A673 (cell line): ENCODE measurements at places on chromosomes 3 and 15. TPM values are rescaled to one million over a fixed set of nuclear protein-coding genes. Genes with fewer than 3 reads are reported as not detected.

Gene SLC4A7
- total RNA-seq: 22.6 and 26.2 TPM in 2 replicates

DNA sequence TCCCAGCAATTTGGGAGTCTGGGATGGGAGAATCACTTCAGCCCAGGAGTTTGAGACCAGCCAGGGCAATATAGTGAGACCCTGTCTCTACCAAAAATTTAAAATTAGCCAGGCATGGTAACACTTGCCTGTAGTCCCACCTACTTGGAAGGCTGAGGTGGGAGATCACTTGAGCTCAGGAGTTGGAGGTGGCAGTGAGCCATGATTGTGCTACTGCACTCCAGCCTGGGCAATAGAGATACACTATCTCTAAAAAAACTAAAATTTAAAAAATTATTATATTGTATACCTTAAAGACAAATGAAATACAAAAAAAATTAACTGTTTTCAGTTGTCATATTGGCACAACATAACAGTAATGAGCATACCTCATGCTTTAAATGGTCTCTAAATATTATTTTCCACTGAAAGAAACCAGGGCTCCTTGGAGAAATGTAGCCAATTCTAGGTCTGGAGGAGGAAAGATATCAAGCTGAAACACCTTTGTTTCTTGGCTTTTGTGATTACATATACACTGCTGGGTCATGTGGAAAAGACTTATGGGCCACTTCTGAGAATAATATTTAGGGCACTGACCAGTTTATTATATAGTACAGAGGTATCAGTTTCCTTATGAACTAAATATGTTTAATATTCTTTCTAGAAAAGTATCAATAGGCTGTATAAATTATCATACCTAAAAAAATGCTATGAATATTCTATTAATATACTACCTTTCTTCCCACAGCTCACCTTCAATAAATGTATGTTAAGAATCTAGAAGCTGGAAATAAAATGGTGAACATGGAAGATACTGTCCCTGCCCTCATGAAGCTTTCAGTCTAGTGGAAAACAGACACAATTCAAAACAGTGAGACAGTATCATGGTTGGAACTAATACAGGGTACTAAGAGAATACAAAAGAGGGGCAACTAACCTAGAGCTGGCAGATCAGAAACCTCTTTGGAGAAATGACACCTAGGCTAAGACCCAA, 119.5 kb downstream of the TMCC1 start:
- no peaks in the 10 kb centered on the region for H3K27me3 ChIP-seq
- no peak for DNase-seq
- H3K36me3 ChIP-seq: no peaks in the 10 kb centered on the region
- H3K4me1 ChIP-seq: no peaks in the 10 kb centered on the region

Gene ENTPD3
- total RNA-seq: 0.54 and 1.3 TPM in 2 replicates

- no peak overlapping the region for H3K27ac ChIP-seq
- H3K4me1 ChIP-seq: no peaks in the 10 kb centered on the region
- H3K4me3 ChIP-seq: no peak overlapping the region
- H3K27me3 ChIP-seq: no peaks in the 10 kb centered on the region
- DNase-seq: no peak
These were observed 415.3 kb upstream of the ALCAM start for GRCh38 chr3:104951426-104951825.

DNA sequence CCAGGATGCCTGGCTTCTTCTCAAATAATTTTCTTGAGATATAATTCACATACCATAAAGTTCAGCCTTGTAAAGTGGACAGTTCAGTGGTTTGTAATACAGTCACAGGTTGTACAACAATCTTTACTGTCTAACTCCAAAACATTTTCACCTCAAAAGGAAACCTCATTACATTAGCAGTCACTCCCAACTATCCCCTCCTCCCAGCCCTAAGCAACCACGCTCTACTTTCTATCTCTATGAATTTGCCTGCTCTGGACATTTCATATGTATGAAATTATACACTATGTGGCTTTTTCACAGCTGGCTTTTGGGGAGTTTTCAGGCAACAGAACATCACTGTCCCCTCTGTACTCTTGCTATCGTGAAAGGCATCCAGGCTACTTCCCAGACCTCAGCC, 17.5 kb downstream of the TGM5 start:
- no peak for DNase-seq
- H3K27me3 ChIP-seq: no peaks in the 10 kb centered on the region
- no peak overlapping the region for H3K27ac ChIP-seq
- peaks cover 8% of the 10 kb centered on the region for H3K4me1 ChIP-seq
- no peak overlapping the region for H3K4me3 ChIP-seq
- no peaks in the 10 kb centered on the region for H3K36me3 ChIP-seq

- no peaks in the 10 kb centered on the region for H3K4me1 ChIP-seq
- no peak overlapping the region for H3K4me3 ChIP-seq
- DNase-seq: no peak
- no peak overlapping the region for H3K27ac ChIP-seq
These were observed 41.3 kb upstream of the TCAIM start for GRCh38 chr3:44297255-44297654.

- no peaks in the 10 kb centered on the region for H3K27me3 ChIP-seq
- no peaks in the 10 kb centered on the region for H3K4me1 ChIP-seq
- no peaks in the 10 kb centered on the region for H3K36me3 ChIP-seq
These were observed 26.1 kb upstream of the GFM1 start for GRCh38 chr3:158617982-158618875.

GRCh38 chr3:116093374-116093773, 351.9 kb downstream of the LSAMP start:
- no peak overlapping the region for H3K27ac ChIP-seq
- DNase-seq: no peak
- no peaks in the 10 kb centered on the region for H3K4me1 ChIP-seq
- no peaks in the 10 kb centered on the region for H3K27me3 ChIP-seq

GRCh38 chr3:142035308-142035922, 113.9 kb downstream of the TFDP2 start:
- no peaks in the 10 kb centered on the region for H3K36me3 ChIP-seq
- no peaks in the 10 kb centered on the region for H3K27me3 ChIP-seq
- H3K27ac ChIP-seq: no peak overlapping the region
- no peaks in the 10 kb centered on the region for H3K4me1 ChIP-seq
- H3K4me3 ChIP-seq: no peak overlapping the region

Gene SIDT1
- not detected in 2 replicates for total RNA-seq

Gene CFAP20DC
- total RNA-seq: 0.74 and 1.3 TPM in 2 replicates

- peak; percentile 27 for DNase-seq
- no peaks in the 10 kb centered on the region for H3K36me3 ChIP-seq
- H3K27me3 ChIP-seq: peaks cover 48% of the 10 kb centered on the region
- H3K27ac ChIP-seq: no peak overlapping the region
These were observed 171.1 kb downstream of the KCNAB1 start for GRCh38 chr3:156291272-156292123.
